ENCODE measurements at places on chromosomes 1 and 21. TPM values are rescaled to one million over a fixed set of nuclear protein-coding genes. Genes with fewer than 3 reads are reported as not detected.

DNA sequence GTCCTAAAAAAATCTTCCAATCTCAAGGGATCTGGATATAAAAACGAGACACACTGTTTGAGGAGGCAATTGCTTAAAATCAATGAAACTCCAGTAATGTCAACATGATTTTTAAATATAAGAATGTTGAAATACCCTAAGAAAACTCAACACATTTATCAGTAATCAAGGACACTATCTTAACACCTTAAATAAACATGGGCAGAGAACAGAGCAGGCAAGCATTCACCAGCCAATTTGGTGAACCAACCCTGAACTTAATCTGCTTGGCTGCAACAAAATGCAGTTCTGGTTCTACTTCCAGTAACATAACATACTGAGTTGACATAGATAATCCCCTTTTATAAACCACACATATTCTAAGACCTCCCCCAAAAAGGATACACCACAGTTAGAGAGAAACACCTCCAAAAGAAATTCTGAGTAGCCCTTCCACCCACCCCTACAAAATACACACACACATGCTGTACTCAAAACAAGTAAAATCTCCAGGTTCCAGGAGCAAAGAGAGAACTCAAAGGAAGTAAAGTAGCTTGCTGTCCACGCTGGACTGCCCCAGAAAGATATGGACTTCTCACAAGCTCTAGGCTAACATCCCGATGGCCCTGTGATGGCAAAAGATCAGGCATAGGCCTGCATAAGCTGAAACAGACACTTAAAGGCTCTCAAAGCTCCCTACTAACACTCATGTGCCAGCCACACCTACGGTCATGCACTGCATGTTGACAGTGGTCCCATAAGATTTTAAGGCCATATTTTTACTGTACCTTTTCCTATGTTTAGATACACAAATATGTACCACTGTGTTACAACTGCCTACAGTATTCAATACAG lies 30.5 kb downstream of the TP53BP2 start:
- no peak for DNase-seq

DNA sequence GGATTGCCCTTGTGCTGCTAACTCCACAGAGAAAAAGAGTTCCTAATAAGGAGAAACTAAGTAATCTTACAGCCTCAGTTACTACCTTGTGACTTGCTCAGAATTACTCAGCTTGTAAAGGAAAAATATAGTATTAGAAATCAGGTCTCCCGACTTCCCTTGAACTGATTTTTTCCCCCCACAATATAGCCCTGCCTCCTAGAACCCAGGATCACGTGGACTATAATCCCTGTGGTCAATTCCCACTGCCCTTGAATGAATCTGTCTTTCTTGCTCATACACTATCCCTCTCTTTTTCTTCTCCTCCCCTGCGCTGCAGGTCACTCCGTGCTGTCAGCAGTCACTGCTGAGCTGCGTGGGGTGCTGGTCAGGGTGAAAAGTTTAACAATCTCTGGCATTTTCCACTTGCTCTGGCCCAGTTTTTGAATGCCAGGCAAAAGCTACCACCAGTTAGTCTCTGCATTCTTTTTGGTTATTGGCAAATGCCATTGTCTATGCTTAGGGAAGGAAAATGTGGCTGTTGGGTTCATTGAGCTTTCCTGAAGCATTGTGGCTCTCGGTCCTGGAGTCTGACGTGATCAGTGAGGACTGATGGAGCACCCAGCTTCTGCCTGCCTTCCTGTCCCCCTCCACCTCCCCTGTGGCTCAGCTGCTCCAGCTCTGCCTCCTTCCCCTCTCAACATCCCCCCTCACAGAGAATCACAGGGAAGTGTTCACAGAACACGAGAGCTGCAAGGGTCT lies 1.9 kb upstream of the MYOC start:
- peak; percentile 11 for DNase-seq

Gene DMBX1
- not detected for total RNA-seq

DNA sequence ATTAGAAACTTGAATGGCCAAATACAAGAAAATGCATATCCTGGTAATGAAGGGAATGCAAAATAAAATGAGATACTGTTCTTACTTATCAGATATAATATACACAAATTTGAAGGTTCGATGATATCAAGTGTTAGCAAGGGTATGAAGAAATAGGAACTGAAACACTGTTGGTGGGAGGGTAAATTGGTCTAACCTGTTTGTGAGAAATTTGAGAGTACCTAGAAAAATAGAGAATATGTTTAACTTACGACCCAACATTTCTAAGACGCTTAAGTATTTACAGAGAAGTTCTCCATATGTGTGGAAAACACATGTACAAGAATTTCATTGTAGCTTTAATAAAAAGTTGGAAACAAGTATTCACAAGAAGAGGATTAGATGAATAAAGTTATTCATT lies 25.9 kb downstream of the ATG4C start:
- DNase-seq, result no peak

- DNase-seq, result no peak
These were observed 305.9 kb upstream of the PROX1 start for GRCh38 chr1:213681788-213682340.

GRCh38 chr1:207603777-207604176 lies 41.2 kb upstream of the CR1L start:
- DNase-seq, result peak; percentile 22

DNA sequence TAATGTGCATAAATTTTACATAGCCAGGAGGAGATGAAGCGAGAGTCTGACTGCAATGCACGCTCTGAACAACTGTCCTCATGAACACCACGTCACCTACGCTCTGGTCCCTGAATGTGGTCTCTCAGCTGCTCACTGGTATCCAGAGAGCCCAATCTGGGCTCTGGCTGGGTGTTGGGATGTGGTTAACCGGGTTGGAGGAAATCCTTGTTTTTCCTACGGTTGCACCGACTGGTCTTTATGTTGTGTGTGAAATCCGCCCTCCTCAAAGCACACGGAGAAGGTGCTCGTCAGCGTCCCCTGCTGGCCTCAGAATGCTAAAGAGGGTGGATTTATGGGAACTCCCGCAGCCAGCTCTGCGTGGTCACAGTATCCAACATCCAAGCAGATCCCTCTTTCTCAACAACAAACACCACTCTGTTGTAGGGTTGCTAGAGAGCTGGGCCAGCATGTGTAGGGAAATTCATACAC lies 51.8 kb upstream of the FAM89A start:
- no peak for DNase-seq

- DNase-seq, result peak; percentile 47
These were observed 13.1 kb downstream of the MAP1LC3C start for GRCh38 chr1:241985787-241986186.

DNA sequence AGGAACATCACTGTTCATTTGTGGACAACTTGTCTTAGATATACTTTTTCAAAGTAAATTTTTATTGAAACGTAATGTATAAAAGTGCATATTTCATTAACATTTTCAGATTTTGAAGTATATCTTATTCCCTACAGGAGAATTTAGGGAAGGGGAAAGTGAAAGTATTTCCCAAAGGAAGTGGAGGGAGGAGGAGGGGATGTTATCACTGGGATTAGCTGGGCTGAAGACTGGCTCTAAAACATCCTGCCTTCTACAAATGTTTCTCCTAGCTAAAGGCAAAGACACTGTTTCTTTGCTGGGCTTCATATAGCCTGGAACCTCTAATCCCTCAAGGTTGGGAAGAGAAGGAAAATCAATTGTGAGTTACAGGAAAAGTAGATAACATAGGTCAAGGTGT lies 7.1 kb upstream of the ZNF697 start:
- DNase-seq, result no peak

- DNase-seq, result peak; percentile 21
These were observed 217.3 kb downstream of the PTPRU start for GRCh38 chr1:29453502-29454240.

- no peak for DNase-seq
These were observed 4.0 kb downstream of the AKR7A2 start for GRCh38 chr1:19307794-19308508.

Gene IL10
- total RNA-seq, result not detected

Gene ZBTB8A
- total RNA-seq, result 5.7 TPM

- DNase-seq, result no peak
These were observed 121.8 kb downstream of the HMGB4 start for GRCh38 chr1:33985656-33986055.

- no peak for DNase-seq
These were observed 432.0 kb upstream of the BEND5 start for GRCh38 chr1:49208712-49209111.

- peak; percentile 95 for DNase-seq
These were observed 20.7 kb downstream of the CD34 start for GRCh38 chr1:207890136-207890738.

GRCh38 chr1:164771041-164771618 lies 212.1 kb downstream of the PBX1 start:
- no peak for DNase-seq

Gene SLC1A7
- total RNA-seq, result not detected

Gene HCRTR1
- not detected for total RNA-seq

Gene MIXL1
- total RNA-seq, result not detected

Gene IVL
- not detected for total RNA-seq

DNA sequence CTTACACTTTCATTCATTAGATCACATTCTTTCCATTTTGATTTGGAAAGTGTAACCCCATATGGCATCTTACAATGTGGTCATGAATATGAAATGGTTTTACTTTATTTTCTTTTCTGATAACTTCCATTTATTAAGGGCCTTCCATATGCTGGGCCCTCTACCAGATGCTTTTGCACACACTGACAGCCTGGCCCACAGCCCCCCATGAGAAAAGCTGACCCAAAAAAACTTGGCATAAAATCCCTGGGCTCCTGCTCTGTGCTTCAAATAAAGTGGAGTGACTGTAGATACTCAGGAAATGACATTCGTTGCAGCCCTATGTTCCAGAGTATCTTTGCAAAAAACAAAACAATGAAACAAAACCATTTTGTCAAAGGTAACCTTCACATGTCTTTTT lies 48.8 kb downstream of the PRDX6 start:
- no peak for DNase-seq

DNA sequence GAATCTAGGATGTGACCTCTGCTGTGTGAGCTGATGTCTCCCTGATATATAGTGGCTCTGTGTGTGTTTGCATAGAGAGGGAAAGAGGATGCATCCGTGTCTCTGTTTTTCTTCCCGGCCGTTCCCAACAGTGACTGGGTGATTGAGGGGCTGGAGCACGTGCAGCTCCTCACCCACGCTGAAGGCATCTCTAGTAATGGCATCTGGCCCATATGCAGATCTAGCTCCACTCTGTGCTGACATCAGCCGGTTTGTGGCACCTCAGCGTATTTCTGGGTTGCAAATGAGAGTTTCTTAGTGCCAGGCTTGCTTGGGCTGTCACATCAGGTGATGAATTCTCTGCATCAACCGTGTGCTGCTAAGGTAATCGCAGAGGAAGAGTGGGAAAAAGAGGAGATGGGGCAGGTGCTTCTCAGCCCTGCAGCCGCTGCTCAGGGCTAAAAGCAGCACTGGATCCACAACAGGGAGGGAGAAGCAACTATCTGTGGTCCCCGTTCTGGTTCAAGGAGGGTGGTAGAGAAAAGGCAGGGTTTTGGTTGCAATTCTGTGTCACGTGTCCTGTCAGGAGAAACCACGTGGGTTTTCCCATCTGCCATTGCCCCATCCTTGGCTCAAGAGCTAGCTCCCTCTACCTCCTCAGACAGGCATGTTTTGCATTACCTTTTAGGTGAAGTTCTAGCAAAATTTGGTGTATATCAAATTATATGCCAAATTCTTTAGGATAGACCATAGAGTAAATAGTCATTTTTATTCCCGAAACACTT lies 282.9 kb downstream of the PBX1 start:
- DNase-seq, result no peak

DNA sequence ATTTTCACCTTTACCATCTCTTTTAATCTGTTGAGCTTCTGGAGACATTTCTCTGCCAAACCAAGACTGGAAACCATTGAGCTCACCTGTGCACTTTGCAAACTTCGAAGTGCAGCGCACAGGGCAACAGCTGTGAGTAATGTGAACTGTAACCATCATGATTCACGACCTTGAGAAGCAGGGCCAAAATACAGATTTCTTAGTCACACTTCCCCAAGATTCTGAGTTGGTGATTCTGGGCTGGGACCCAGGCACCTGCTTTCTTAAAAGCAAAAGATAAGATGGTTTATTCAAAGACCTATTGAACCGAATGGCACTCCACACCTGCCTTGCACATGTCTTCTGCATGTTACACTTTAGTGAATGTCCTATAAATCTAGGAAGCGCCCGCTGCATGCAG lies 10.2 kb downstream of the AGTRAP start:
- DNase-seq, result peak; percentile 32

GRCh38 chr1:110228869-110229268 lies 18.8 kb downstream of the KCNC4 start:
- no peak for DNase-seq

DNA sequence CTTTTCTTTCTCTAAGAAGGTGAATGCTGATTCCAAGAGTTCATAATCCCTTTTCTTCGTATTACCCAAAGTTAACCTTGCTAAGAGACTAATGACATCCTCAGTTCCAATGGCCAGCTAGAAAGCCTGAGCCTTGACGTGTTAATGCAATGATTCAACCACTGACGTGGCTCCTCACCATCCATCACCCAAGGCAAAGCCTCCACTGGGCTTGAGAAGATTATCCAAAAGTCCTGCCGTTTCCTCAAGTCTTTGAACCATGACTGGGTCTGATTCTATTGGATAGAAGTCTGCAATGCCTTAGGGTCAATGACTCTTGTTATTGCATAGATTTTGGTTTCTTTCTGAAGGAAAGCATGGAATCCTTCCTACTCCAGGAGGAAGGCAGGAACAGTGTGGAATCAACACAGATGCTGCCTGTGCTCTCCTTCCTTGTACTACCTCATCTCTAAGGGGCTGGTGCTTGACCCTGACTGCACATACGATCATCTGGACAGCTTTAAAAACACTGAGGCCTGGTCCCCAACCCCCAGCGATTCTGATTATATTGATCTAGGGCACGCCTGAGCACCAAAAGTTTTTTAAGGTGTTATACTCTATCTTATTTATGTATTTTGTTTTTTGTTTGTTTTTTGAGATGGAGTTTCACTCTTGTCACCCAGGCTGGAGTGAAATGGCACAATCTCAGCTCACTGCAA lies 69.3 kb upstream of the ANGPTL1 start:
- DNase-seq, result no peak

GRCh38 chr1:226584164-226584563 lies 35.6 kb downstream of the STUM start:
- DNase-seq, result no peak

DNA sequence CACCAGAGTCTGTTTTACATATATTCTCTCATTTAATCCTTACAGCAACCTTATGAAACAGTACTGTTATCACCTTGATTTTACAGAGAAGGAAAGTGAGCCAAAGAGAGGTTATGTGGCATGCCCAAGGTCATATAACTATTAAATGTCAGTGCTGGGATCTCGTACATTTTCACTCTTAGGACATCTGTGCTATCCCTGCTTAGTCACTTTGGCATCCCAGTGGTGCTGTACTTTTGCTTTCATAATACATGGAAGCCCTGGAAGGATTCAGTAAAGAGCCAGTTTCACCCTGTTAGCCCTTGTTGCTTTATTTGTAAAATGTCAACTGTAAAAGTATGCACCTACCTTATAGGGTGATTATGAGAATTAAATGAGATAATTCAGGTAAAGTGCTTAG lies 104.4 kb downstream of the NFIA start:
- no peak for DNase-seq

GRCh38 chr1:16461681-16462080 lies 21.2 kb downstream of the NECAP2 start:
- DNase-seq, result no peak

GRCh38 chr1:167453123-167453522 lies 65.2 kb downstream of the CD247 start:
- no peak for DNase-seq

DNA sequence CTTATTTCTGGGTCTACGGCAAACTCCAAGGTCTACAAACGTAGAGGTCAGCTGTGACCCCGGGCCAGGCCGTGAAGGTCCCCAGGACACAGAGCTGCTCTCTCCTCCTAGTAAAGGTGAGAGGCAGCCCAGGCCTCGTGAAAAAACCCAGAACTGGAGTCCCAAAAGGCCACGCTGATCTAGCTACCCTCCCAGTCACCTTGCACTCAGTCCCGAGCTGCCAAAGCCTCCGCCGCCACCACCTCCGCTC lies 125 bp downstream of the ATP5PF start:
- DNase-seq, result no peak

All from LHCN-M2 (cell line).